B cell (primary cell): ENCODE measurements at places on chromosomes 13 and 19. TPM values are rescaled to one million over a fixed set of nuclear protein-coding genes. Genes with fewer than 3 reads are reported as not detected.

DNA sequence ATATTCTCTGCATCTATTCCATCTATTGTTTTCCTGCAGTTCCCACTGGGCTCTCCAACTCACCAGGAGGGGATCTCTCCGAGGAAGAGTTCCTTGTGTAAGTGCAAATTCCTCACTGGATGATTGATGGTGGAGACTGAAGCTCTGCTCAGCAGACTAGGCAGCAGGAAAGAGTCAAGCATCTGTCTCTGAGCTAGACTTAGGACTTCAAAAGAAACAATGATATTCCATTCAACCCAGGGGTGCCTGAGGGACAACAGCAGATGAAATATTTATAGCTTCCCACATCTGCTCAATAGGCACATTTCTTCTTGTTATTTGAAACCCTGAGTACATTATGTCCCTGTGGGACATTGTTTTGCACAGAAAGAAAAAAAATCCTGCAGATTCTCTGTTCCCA lies at the start of the genes OR7A5 and OR7C1:
TSS of gene OR7A5 (minus strand) at position 175 of the 400 bp plus-strand sequence. CDS start 6,944 bp downstream, outside the sequence.
TSS of gene OR7C1 (minus strand) at position 175 of the 400 bp plus-strand sequence. CDS start 35,049 bp downstream, outside the sequence.
- DNase-seq, result no peak

DNA sequence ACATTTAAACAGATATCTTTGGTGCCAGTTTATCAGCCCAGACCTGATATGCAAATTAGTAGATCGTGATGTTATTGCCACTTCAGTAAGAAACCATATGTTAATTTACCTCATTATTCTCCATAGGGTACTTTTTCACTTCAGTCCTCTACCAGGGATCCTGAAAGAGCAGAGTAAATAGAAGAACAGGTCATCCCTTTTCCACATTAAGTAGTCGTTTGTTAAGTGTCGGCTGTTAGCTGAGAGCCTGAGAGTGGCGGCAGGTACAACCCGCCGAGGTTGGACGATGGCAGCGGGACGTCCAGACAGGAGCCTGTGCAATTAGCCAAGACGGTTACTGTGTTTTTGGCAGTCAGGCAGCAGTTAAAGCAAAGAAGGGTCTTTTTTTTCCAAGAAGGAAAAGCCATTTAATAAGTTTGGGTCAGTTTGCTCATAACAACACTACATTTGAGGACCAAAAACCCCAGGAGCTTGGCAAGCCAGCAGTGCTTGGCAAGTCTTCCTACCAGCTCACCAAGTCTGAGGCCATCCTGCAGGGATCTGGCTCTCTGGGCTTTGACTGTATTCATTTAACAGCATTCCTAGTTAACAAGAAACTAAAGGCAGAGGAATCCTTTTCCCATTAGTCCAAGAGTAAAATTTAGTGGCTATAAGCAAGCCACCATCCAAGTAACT lies 231.8 kb downstream of the SHISA2 start:
- DNase-seq, result no peak

- DNase-seq, result no peak
Measured at GRCh38 chr19:29535214-29535831, 9.5 kb downstream of the VSTM2B start.

DNA sequence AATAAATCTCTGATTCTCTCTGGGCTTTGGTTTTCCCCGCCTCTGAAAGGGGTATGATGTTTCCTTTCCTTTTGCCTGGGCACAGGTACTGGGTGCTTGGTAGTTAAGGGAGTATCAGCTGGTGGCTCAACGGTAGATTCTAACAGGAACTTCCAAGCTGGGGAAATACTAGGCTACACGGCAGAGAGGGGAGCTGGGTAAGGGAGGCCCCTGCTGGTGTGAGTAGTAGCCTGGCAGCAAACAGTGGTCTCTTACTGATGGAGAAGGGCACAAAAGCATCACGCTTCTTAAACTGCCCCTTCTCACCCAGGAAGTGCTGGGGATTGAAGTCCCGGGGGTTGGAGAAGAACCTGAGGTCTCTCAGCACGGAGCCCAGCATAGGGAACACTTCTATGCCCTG lies 26.9 kb upstream of the CYP2A7 start:
- peak; percentile 66 for DNase-seq

DNA sequence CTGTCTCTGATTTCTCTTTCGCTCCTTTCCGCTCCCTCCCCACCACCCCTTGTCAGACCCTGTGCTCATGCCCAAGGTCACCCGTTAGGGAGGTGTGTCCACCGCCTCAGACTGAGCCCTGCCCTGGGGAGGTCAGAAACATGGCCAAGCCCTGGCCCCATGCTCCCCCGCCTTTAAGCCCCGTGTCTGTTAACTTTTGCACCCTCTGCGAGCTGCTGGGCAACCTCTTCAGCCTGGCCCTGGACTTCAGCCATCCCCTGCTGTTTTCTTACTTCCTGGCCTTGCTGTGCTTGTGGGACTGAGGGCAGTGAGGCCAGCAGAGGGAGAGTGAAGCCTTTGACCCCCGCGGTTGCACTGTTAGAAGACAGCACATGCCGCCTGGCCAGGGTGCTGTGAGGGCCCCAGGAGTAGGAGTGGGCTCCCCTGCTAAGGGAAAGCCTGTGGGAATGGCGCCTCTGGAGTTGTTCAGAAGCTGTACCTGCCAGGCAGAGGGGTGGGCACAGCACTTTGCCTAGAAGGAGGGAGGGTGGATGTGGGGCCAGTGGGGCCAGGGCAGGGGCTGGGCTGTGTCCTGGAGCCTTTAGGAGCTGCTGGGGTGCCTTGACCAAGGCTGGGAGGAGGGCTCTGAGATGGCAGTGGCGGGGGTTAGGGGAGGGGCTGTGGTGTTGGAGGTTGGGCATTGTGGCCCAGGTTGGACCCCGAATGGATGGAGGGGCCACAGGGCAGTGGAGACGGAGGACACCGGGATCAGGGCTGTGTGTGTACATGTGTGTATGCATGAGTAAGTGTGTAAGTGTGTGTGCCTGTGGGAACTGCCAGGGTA lies 7.9 kb downstream of the UPF1 start:
- DNase-seq, result peak; percentile 3

The BICRA gene
- total RNA-seq, result 26.7 and 34.7 TPM in 2 replicates
